ENCODE measurements at places on chromosomes 2 and 18. TPM values are rescaled to one million over a fixed set of nuclear protein-coding genes. Genes with fewer than 3 reads are reported as not detected.

Gene FAP
- not detected for total RNA-seq

- DNase-seq, result no peak
Observed at GRCh38 chr2:122651780-122652179, 896.3 kb downstream of the TSN start.

Gene FBXO15
- total RNA-seq, result 1.3 TPM

DNA sequence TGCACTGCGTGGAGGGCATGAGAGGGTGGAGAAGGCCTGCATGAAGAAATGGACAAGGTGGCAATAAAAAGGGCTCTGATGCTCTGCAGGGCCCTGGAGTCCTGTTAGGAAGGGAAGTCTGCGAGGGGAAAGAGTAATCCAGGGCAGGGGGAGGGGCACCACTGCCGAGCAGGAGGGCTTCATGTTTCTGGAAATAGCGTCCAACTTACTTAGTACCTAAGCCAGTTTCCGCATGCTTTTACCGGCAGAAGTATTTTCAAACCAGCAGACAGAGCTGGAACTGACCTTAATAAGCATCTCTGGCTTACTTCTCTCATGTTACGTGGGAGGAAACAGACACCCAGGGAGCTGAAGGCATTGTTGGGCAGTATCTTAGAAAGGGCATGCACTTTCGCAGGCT lies 156.7 kb downstream of the GALNT14 start:
- DNase-seq, result no peak

Gene SLC19A3
- total RNA-seq, result 0.86 TPM

GRCh38 chr2:218166791-218167190 lies at the start of gene CXCR1:
Gene CXCR1, minus strand, starts transcription at chr2:218166962. Its CDS starts 1,751 bp downstream, at chr2:218165211.
- no peak for DNase-seq

DNA sequence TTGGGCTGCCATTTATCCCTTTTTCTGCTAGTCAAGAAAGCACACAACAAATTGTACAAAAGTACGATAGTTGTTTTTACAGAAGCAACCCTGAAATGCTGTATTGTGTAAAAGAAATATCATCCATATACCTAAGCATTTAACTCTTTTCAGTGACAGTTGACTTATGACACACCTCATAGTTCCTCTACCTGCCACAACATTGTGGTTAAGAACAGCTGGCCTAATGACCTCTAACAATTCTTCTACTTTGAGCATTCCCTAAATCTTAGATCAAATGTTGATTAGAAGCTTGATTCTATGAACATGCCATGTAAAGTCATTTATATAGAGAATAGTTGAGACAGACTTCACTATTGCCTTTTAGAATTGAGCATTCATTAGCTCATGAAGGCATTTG lies 165.9 kb upstream of the SETBP1 start:
- DNase-seq, result no peak

- DNase-seq, result no peak
Observed at GRCh38 chr2:110983133-110983532, 137.6 kb upstream of the BCL2L11 start.

- DNase-seq, result no peak
Observed at GRCh38 chr2:204425821-204426220, 119.5 kb upstream of the PARD3B start.

- DNase-seq, result peak; percentile 81
Observed at GRCh38 chr2:31263636-31264190, 29.8 kb downstream of the EHD3 start.

Gene SLC23A3
- 1.9 TPM for total RNA-seq

GRCh38 chr18:77785415-77785975 lies 535.8 kb downstream of the GALR1 start:
- no peak for DNase-seq

DNA sequence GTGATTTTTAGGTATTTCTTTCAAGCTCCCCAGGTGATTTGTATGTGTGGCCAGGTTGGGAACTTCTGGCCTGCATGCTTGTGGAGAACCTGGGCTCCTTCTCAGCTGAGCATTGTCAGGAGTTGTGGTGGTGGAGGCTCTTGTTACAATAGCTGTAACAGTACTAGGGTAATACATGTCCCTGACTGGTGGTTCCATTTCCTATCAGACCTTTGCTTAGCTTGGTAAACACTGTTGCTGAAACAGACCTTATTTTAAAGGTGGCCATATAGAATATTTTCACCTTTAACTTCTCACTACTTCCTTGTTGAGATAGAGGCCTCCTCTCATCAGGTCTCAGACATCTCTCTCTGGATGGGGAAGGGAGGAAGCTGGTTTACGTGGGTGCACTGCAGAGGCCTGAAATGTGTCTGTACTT lies 79.2 kb downstream of the SETBP1 start:
- DNase-seq, result no peak

DNA sequence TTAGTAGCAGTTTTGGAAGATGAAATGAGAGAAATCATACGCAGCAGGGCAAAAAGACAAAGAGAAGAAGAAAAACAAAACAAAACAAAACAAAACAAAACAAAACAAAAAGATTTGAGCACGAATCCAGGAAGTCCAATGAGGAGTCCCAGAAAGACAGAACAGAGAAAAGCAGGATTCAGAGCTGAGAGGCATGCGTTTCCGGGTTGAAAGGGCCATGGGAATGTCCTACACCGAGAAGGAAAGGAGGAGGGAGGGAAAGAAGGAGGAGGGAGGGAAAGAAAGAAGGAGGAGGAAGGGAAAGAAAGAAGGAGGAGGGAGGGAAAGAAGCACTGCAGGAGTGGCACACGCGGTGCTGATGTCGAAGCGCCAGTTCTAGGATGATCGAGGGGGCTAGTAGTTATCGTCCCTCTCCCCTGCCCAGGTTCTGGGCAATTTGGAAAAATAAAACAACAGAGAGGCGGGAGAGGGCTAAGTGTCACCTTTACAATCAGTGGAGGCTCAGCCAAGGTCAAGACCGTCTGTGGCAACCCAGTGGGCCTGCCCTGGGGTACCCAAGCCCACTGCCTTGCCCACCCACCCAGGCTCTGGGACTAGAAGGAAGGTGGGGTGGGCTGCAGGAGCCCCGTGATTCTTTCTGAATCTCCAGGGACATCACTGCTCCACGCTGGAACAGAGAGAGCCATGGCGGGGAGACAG lies 68.4 kb downstream of the TWIST2 start:
- DNase-seq, result no peak

- peak; percentile 67 for DNase-seq
Observed at GRCh38 chr2:151728804-151729414, 5.4 kb downstream of the NEB start.

- DNase-seq, result peak; percentile 65
Observed at GRCh38 chr2:119480718-119481142, 43.6 kb downstream of the SCTR start.

Gene CYTIP
- total RNA-seq, result 0.70 TPM

DNA sequence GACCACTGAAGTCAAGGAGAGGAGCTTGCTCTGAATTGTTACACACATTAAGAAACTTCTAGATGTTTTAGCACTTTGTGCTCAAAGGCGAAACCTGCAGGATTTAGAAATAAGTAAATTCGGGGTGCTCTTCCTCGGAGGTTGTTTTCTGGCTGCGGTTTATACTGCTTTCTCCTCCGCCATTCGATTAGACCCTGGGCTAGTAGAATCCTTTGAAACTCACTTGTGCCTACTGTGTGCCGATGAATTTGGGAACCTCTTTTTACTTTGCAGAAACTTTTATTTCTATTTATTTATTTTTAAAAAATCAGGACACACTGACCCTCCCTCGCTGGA lies 3.5 kb downstream of the MEIS1 start:
- DNase-seq, result no peak

Gene DAW1
- 0.93 TPM for total RNA-seq

DNA sequence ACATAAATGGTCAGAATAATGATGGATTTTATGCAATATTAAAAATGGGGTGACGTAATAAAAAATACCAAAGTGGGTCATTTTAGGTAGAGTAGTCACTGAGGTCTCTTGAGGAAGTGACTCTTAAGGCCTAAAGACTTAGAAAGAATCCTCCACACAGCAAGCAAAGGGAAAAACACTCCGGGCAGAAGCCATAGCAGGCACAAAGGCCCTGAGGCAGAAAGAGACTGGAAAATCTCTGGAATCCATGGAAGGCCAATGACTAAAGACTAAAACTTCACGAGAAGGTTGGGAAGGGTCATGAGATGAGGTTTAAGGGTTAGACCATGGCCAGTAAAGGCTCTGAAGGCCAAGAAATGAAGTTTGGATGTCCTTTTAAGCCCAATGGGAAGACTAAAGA lies 36.9 kb downstream of the MAIP1 start:
- DNase-seq, result no peak

DNA sequence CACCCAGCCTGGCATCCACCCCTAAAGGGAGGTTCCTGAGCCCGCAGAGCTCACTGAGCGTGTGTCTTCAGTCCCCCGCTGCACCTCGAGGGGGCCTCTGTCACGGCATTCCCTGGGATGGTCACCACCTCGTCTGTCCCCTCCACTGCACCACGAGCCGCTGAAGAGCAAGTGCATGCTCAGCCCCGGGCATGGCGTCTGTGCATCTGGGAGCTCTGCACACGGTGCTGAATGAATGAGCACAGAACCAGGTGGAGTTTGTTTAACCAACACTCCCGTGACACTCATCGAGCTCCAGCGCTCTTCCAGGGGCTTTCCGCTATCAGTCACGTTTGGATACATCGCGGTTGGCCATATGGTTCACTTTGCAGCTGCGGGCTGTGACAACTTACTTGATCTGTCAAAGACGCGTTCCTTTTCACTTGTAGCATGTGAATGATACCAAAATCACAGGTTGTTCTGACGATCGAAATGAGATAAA lies 9.2 kb downstream of the ALLC start:
- DNase-seq, result peak; percentile 36

Gene BMP10
- total RNA-seq, result not detected

Gene CERS6
- total RNA-seq, result 38.4 TPM

Gene CYS1
- total RNA-seq, result 0.26 TPM

DNA sequence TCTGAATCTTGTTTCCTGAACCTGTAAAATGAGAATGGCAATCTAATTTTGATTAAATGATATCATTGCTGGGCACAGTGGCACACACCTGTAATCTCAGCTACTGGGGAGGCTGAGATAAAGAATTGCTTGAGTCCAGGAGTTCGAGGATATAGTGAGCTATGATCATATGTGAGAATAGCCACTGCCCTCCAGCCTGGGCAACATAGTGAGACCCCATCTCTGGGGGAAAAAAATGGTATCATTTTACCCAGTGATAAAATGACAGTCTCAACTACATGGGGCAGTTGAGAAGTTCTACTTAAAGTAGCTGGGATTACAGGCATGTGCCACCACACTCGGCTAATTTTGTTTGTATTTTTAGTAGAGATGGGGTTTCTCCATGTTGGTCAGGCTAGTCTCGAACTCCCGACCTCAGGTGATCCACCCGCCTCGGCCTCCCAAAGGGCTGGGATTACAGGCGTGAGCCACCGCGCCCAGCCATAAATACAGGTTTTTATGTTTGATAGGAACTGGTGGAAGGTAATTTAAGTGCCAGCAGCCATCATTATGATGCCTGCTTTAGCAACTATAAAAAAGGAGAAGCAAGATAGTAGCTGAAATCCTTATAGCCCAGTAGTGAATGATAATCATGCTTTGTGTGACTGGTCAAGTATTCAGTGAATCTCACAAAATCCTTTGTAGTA lies 17.0 kb downstream of the BZW1 start:
- no peak for DNase-seq

Gene ZCCHC2
- 16.9 TPM for total RNA-seq

GRCh38 chr2:63814114-63814513 lies 27.6 kb upstream of the UGP2 start:
- no peak for DNase-seq

DNA sequence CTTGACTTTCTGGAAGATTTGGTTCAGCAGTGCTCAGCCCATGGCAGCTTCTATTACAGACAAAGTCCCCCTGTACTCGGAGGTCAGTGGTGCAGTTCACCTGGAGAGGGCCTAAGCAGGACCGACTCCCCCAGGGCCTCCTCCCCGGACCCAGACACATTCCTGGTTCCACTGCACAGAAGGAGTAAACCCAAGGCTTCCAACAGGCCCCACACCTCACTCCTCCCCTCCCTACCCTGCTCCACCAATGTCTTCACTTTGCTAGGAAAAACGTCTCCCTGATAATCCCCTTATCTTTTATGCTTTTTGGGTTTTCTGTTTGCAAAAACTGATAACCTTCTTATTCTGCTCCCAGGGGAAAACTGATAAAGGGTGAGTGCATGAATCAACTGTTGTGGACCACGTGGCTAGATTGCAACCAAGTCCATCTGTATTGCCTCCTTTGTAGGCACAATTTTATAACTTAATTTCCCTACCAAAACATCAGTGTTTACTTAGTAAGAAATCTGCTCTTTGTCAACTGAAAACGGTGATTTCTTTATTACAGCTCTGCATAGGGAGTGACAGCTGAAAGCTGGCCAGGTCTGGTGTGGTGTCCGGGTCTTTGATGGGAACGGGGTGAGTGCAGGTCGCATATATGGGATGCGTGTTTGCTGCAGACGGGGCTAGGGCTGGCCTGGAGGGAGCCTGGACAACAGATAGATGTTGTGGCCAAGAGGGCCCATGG lies 202.5 kb downstream of the GLI2 start:
- DNase-seq, result no peak

Gene MYL12A
- 283 TPM for total RNA-seq

DNA sequence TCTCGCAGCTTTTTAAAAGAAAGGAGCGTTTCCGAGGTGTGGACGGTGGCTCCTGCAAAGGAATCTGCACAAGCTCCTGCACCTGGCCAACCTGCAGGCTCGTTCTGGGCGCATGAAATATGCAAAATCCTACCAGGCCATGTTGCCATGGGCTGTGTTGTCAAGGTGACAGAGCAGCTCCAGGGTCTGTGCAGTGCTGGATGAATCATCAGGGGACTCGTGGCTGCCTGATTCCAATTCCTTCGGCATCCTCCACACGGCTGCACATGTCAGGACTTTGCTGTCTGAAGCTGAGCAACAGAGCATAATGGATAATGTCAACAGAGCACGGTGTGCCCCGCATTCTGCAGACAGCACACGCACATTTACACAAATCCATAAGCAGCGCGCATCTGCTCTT lies 120.5 kb downstream of the EIPR1 start:
- no peak for DNase-seq

GRCh38 chr18:416930-417329 lies 83.6 kb downstream of the COLEC12 start:
- no peak for DNase-seq

DNA sequence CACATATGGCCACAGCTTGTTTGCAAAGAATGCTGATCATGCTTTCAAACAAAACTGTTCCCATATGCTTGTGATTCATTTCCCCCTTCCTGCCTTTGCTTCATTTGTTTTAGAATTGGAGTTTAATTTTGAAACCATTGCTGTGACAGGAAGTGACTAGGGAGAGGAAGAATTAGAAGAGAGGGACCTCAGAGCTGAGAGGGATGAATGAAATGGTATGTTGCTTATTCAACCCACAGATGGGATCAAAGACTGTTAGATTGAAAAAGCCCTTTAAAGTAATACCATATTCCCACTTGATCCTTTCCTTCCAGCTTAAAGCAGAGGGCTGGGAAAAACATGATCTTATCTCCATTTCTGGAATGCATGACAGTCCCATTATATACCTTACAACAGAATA lies 106.2 kb upstream of the RNF152 start:
- DNase-seq, result no peak

- DNase-seq, result no peak
Observed at GRCh38 chr2:2743164-2743571, 412.1 kb upstream of the MYT1L start.

Gene TRIB2
- total RNA-seq, result 30.9 TPM

- no peak for DNase-seq
Observed at GRCh38 chr18:48006415-48007175, 76.1 kb upstream of the SMAD2 start.
